Nephron progenitor cell (in vitro differentiated cells): ENCODE measurements at places on chromosomes 13 and 19.

- peaks cover 7% of the 10 kb centered on the region for H3K27me3 ChIP-seq
- H3K4me3 ChIP-seq, result no peak overlapping the region
- no peak for DNase-seq
- no peak overlapping the region for H3K27ac ChIP-seq
- no peaks in the 10 kb centered on the region for H3K36me3 ChIP-seq
Observed at GRCh38 chr19:42655748-42656147, 61.0 kb upstream of the CEACAM8 start.

GRCh38 chr13:48530833-48531232, 2.0 kb downstream of the RCBTB2 start:
- peak overlapping the region; percentile 68 for H3K27ac ChIP-seq
- DNase-seq, result no peak
- H3K27me3 ChIP-seq, result no peaks in the 10 kb centered on the region
- H3K36me3 ChIP-seq, result no peaks in the 10 kb centered on the region

GRCh38 chr19:15259907-15260306, 27.7 kb upstream of the EPHX3 start:
- H3K27me3 ChIP-seq, result peaks cover 4% of the 10 kb centered on the region
- peak overlapping the region; percentile 86 for H3K27ac ChIP-seq
- H3K4me1 ChIP-seq, result peaks cover 39% of the 10 kb centered on the region
- peak; percentile 33 for DNase-seq

DNA sequence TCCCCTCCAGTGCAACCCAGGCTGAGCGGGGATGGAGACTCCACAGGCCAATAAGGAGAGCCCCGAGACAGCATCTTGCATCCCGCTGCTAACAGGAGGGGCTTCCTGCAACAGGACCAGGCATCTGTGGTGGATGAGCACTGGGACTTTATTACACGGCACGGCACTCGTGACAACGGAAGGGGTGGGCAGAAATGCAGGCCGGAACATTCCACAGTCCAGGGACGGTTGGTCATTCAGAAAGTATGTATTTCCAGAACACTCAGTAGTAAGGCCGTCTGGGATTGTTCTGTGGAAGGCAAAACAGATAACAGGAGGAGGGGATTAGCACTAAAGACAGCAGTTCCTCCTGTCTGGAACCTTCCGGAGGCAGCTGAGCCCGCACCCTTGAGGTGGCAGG, 3.3 kb upstream of the TM6SF2 start:
- H3K27ac ChIP-seq, result no peak overlapping the region
- peaks cover 14% of the 10 kb centered on the region for H3K4me1 ChIP-seq
- H3K4me3 ChIP-seq, result no peak overlapping the region
- DNase-seq, result no peak
- peaks cover under 1% of the 10 kb centered on the region for H3K27me3 ChIP-seq

- H3K27me3 ChIP-seq, result no peaks in the 10 kb centered on the region
- no peak overlapping the region for H3K4me3 ChIP-seq
- peaks cover 48% of the 10 kb centered on the region for H3K36me3 ChIP-seq
- DNase-seq, result no peak
Observed at GRCh38 chr13:49566461-49566860, 18.9 kb downstream of the RCBTB1 start.

GRCh38 chr19:44904426-44904994, 1.1 kb upstream of the APOE start:
- peak overlapping the region; percentile 51 for H3K27ac ChIP-seq
- H3K4me3 ChIP-seq, result no peak overlapping the region
- no peak for DNase-seq
- H3K36me3 ChIP-seq, result peaks cover 10% of the 10 kb centered on the region

DNA sequence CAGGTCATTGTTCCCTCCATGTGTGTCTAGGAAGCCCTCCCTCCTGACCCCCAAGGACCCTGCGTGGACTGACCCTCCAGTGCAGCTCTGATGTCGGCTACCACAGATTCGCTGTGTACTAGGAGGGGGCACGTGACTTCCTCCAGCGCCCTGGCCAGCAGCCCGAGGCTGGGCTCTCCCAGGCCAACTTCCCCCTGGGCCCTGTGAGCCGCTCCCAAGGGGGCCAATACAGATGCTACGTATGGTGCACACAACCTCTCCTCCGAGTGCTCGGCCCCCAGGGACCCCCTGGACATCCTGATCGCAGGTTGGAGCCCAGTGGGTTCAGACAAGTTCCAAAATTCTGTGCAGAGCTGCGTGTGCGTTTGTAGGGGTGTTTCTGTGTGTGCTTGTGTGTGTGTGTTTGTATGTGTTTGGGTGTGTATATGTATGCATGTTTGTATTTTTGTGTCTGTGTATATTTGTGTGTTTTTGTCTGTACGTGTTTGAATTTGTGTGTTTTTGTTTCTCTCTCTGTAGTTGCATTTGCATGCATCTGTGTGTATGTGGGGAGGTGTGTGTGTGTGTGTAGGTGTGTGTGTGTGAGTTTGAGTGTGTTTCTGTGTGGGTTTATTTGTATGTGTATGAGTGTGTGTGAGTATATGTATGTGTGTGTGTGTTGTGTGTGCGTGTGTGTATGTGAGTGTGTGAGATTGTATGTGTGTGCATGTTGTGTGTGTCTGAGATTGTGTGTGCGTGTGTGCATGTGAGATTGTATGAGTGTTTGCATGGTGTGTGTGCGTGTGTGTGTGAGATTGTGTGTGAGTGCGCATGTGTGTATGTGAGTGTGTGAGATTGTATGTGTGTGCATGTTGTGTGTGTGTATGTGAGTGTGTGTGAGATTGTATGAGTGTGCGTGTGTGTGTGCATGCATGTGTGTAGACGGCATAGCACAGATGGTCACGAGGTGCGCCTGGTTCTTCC, 21.4 kb upstream of the LILRA2 start:
- no peaks in the 10 kb centered on the region for H3K4me1 ChIP-seq
- DNase-seq, result no peak
- H3K27ac ChIP-seq, result no peak overlapping the region
- H3K36me3 ChIP-seq, result peaks cover 7% of the 10 kb centered on the region

DNA sequence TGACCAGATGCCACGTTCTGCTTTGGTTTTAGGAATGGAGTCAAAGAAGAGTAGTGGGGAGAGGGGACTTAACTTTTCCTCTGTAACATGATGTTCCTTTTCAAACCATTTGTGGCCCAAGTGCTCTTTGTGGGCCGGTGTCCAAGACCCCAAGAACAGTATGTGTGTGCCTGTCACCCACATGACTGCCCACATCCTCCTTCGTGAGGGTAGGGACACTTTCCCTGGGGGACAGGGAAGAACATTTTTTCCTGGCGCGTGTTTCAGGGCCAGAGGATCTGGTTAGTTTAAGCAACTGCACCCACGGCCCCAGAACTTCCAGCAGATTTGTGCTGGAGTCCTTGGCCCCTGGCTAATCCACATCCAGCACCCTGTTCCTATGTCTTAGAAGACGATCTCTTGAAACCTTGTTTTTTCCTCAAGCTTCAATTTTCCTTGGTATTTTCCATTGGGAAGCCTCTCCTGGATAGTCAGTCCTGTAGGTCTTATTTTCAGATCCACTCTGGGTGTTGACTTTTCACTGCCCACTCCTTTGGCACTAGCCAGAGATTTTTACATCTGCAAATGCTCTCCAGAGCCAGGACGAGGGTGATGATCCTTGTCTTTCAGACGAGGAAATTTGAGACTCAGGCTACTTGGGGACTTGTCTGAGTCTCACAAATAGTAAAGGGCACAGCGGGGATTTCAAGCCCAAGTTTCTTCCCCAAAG, 10.8 kb upstream of the CCDC97 start:
- no peak overlapping the region for H3K4me3 ChIP-seq
- H3K27me3 ChIP-seq, result no peaks in the 10 kb centered on the region
- no peak for DNase-seq

- peaks cover 69% of the 10 kb centered on the region for H3K27me3 ChIP-seq
- H3K4me3 ChIP-seq, result peak overlapping the region; percentile 42
- DNase-seq, result no peak
- H3K36me3 ChIP-seq, result no peaks in the 10 kb centered on the region
- no peaks in the 10 kb centered on the region for H3K4me1 ChIP-seq
- H3K27ac ChIP-seq, result no peak overlapping the region
Observed at GRCh38 chr13:28817204-28817603, 2.9 kb upstream of the MTUS2 start.

DNA sequence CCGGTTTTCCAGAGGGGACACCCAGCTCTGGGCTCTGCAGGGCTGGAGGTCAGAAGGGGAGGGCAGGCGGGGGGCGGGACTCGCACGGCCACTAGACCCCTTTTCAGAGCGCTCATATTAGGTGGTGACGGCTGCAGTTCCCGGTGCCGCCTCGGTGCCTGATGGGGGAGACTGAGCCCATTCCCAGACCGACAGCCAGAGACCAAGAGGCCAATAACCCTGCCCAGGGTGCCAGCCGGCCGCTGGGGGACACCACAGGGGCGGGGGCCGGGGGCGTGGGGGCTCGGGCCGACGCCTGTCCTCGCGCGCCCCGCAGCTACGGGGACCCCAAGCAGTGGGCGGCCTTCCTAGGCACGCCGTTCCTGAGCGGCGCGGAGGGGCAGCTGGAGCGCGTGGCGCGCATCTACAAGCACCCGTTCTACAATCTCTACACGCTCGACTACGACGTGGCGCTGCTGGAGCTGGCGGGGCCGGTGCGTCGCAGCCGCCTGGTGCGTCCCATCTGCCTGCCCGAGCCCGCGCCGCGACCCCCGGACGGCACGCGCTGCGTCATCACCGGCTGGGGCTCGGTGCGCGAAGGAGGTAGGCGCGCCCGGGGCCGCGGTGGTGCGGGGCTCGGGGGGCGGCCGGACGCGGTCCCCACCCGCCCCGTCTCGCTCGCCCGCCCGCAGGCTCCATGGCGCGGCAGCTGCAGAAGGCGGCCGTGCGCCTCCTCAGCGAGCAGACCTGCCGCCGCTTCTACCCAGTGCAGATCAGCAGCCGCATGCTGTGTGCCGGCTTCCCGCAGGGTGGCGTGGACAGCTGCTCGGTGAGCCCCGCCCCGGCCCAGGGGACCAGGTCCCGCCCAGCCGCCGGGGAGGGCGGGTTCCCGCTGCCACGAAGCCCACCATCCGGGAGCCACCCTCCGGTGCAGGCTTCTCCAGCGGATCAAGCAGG, 2.4 kb downstream of the TIMM13 start:
- no peak overlapping the region for H3K27ac ChIP-seq
- H3K36me3 ChIP-seq, result no peaks in the 10 kb centered on the region
- H3K27me3 ChIP-seq, result no peaks in the 10 kb centered on the region
- peak; percentile 83 for DNase-seq
- peaks cover 32% of the 10 kb centered on the region for H3K4me1 ChIP-seq

GRCh38 chr19:55384131-55384919, at the start of gene TMEM238:
Gene TMEM238 (minus strand): TSS chr19:55384292. CDS start chr19:55384259, 33 bp downstream.
- no peak for DNase-seq
- H3K4me1 ChIP-seq, result peaks cover 43% of the 10 kb centered on the region

GRCh38 chr19:3276341-3276799, 51.9 kb downstream of the CELF5 start:
- peak; percentile 78 for DNase-seq
- H3K36me3 ChIP-seq, result no peaks in the 10 kb centered on the region
- peaks cover 88% of the 10 kb centered on the region for H3K27me3 ChIP-seq
- H3K27ac ChIP-seq, result no peak overlapping the region
- peaks cover 23% of the 10 kb centered on the region for H3K4me1 ChIP-seq

DNA sequence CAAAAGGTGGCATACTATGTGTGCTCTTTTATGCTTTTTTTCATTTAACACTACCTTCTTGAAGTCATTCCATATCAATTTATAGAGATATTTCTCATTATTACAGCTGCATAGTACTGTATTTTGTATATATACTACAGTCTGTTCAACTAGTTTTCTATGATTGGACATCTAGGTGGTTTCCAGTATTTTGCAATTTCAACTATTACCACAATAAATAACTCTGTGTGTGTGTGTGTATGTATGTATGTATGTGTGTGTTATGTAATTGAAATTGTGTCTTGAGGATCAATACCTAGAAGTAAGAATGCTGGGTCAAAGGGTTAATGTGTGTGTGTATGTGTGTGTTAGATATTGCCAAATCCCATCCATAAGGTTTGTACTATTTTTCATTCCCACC, 7.0 kb downstream of the LPAR6 start:
- no peaks in the 10 kb centered on the region for H3K27me3 ChIP-seq
- no peak overlapping the region for H3K27ac ChIP-seq
- DNase-seq, result no peak
- H3K36me3 ChIP-seq, result peaks cover 13% of the 10 kb centered on the region

- peaks cover 40% of the 10 kb centered on the region for H3K4me1 ChIP-seq
- H3K27ac ChIP-seq, result peak overlapping the region; percentile 46
- peak overlapping the region; percentile 9 for H3K4me3 ChIP-seq
Observed at GRCh38 chr13:73913751-73914518, 220.3 kb downstream of the KLF12 start.

DNA sequence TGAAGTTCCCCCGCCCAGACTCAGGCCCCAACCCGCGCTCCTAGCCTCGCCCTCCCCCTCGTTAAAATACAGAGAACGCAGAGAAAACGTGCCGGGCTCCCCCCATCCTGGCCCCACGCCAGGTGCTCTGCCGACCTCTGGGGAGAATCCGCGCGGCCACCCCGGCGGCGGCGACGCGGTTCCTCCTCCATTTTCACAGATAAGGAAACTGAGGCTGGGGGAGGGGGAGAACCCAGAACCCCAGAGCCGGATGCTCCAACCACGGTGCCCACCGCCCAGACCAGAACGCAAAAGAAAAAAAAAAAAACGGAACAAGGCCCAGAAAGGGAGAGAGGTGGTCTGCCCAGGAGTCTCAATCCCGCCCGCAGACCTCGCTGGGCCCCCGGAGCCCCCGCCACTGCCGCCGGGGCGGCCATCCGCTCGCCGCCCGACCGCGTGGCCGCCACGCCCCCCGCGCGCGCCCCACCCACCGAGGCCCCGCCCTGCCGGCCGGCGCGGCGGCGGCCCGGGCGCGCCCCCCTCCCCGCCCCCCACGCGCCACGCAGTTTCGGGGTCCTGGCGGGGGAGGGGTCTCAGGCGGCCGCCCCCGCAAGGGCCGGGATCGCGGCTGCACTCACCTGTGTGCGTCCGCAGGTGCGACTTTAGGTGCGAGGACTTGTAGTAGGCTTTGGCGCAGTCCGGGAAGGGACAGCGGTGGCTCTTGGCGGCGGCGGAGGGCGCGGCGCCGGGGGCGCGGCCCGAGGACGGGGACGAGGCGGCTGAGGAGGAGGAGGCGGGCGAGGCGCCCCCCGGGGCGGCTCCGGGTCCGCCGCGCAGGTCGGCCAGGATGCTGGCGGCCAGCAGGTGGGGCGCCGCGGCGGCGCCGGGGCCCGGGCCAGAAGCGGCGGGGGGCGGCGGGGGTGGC, 703 bp downstream of the KLF16 start:
- peaks cover 46% of the 10 kb centered on the region for H3K27me3 ChIP-seq
- peak; percentile 64 for DNase-seq
- peaks cover 20% of the 10 kb centered on the region for H3K4me1 ChIP-seq
- no peaks in the 10 kb centered on the region for H3K36me3 ChIP-seq
- H3K4me3 ChIP-seq, result peak overlapping the region; percentile 85

GRCh38 chr19:2982561-2982960, 5.2 kb downstream of the TLE6 start:
- no peak overlapping the region for H3K4me3 ChIP-seq
- H3K27me3 ChIP-seq, result peaks cover 100% of the 10 kb centered on the region
- H3K4me1 ChIP-seq, result peaks cover 39% of the 10 kb centered on the region
- no peaks in the 10 kb centered on the region for H3K36me3 ChIP-seq
- no peak overlapping the region for H3K27ac ChIP-seq

DNA sequence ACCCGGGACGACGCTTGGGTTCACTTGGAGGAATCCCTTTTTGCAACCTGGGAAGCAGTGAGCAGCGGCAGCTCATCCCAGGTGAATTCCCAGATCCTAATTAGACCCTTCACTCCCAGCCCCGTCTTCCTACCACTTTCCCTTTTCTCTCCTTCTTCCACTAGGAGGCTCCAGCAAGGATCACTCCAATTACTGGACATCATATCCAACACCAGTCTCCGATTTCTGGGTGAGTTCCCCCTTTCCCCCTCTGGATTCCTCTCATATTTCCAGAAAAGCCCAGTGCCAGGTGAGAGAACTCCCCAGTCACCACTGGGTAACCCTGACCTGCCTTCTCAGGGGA, 17.1 kb upstream of the ZSCAN4 start:
- H3K27ac ChIP-seq, result peak overlapping the region; percentile 88
- no peaks in the 10 kb centered on the region for H3K36me3 ChIP-seq
- no peak for DNase-seq
- H3K4me1 ChIP-seq, result no peaks in the 10 kb centered on the region

- no peak overlapping the region for H3K4me3 ChIP-seq
- H3K27me3 ChIP-seq, result peaks cover 7% of the 10 kb centered on the region
- peak; percentile 55 for DNase-seq
Observed at GRCh38 chr13:31909864-31910551, 121.6 kb upstream of the FRY start.
